ENCODE measurements at places on chromosomes 4 and X.
A peak's percentile ranks its signal among the peaks of the same experiment; 100 is the strongest.

- no peak for DNase-seq
These were observed 17.1 kb downstream of the GPR34 start for GRCh38 chrX:41705680-41706374.

GRCh38 chrX:47218920-47219815 is 687 bp downstream of the CDK16 start:
- peak; percentile 44 for DNase-seq

- DNase-seq: no peak
These were observed 618.2 kb upstream of the PCDH10 start for GRCh38 chr4:132530861-132531260.

- no peak for DNase-seq
These were observed 27.0 kb upstream of the MID1IP1 start for GRCh38 chrX:38774249-38774648.

DNA sequence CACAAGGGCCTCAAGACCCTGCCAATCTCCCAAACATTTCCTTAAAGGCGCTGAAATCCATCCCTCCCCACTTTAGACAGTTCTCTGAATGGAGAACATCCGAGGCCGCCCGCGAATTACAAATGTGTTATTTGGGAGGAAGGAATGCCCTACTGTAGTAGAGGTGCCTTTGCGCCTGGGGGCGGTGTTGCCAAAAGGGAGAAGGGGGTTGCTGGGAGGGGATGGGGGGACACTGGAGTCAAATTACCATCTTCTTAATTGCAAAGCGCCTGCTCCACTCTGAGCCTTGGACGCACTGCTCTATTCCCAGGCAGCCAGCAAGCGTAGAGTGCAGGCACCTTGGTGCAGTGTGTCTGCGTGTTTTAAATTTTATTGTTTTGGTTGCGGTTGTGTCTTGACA is 2.7 kb downstream of the TMEM255A start:
- DNase-seq: peak; percentile 10

DNA sequence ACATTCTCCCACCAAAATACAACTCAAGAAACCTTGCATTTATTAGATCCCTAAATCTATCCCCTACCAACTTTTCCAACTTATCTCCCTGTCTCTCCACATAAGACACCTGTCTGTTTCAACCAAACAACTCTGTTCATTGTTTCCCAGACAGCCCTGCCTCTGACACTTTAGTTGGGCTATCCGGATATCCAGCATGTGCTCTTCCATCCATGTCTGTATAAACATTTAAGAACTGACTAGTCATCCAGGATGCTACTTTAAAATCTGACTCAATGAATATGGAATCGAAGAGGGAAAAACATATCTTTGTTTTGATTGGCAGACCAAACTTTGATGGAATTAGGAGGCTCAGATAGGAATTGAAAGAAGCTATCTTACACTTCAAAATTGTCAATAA is 143.2 kb upstream of the DCAF8L1 start:
- no peak for DNase-seq

Data from thyroid gland (tissue), 4 donors.